ENCODE measurements at places on chromosomes 5 and 9.

DNA sequence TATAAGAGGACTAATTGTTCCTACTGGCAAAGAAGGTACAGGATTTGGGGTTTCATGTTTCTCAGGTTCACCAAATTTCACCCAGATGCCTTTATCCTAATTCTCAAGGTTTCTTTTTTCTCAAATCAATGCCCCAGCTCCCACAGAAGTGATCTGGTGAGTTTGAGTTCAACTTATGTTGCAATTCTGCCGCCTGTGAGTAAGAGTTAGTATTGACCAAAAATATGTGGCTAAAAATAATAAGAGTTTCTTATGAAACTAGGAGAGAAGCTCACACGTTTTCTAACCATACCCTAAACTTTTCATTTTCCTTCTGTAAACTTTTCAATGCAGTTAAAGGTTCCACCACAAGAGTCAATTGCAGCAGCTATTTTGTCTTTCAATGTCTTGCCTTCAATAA is 15.1 kb downstream of the SLCO6A1 start:
- DNase-seq, result no peak

DNA sequence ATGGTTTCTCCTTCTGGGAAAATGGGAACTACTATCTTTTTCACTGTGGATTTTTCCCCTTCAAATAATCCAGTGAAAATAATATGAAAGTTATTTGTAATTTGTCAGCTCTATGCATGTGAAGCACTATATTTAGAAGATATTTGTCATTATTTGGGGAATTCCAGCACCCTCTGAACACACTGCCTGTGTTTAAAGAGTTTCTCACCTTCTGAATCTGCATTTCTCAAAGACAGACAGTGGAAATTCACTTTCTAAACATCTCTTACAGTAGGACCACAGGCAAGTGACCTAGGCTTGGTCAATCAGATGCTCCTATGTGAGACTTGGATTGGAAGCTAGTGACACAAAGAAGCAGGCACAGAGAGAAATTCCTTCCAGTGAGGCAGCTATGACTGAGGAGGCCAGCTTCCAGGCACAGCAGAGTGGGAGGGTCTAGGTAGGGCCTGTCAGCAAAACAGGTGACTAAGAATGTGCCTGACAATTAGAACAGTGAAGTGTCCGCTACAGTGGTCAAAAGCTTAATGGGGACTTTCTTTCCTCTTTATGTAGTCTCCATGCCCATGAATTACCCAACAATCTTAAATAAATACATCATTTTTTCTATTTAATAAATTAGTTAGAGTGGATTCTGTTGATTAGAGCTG is 167.2 kb downstream of the HMHB1 start:
- DNase-seq, result no peak

DNA sequence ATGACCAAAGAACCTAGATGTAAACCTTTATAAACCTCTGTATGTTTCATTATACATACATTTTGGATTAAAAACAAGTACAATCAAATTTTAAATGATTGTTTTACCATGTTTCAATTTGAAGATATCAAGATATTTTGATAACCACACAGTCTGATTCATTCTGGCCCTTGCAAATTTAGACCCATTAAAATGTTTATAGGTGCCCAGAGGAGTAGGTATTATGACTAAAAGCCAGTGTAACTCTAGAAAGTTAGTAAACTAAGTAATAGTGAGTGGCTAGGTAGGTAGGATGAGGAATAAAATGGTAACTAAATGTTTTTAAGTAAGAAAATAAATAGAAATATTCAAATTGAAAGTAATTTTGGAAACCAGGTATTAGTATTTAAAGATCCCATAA is 165.5 kb downstream of the PBX3 start:
- DNase-seq, result no peak

GRCh38 chr5:173832386-173832785 is 55.8 kb upstream of the CPEB4 start:
- no peak for DNase-seq

GRCh38 chr5:89346573-89346972 is 463.6 kb upstream of the MEF2C start:
- no peak for DNase-seq

GRCh38 chr5:68431601-68432337 is 216.2 kb downstream of the PIK3R1 start:
- no peak for DNase-seq

- DNase-seq, result no peak
These were observed 3.5 kb upstream of the SMC2 start for GRCh38 chr9:104090578-104090977.

- DNase-seq, result no peak
These were observed 659.1 kb downstream of the EFNA5 start for GRCh38 chr5:107011605-107012004.

DNA sequence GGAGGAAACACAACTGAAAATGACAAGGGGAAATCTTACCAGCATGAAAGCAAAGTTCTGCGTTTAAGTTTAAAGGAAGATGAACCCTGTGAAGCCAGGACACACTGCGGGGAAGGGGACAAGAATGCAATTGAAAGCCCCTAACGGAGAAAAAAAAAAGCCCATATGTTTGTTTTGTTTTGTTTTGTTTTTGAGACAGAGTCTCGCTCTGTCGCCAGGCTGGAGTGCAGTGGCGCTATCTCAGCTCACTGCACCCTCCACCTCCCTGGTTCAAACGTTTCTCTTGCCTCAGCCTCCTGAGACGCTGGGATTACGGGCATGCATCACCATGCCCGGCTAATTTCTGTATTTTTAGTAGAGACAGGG is 2.9 kb downstream of the STK10 start:
- no peak for DNase-seq

DNA sequence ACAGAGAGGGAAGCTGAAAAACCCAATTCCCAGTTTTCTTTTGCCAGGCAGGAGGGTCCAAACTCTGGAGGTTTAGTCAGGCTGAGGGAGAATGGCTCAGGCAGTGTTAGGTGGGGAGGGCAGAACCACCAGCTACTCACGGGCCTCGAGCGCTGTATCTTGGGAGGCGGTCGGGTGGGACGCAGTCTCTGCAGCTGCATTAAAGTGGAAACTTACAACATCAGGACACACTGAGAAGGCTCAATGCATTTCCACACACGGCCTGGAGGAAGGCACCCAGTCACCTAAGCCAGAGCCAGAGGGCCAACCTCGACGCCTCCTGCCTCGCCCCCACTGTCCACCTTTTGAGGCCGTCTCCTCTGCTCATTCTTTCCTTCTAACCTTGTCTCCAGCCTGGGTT is 55.6 kb downstream of the CRB2 start:
- no peak for DNase-seq

DNA sequence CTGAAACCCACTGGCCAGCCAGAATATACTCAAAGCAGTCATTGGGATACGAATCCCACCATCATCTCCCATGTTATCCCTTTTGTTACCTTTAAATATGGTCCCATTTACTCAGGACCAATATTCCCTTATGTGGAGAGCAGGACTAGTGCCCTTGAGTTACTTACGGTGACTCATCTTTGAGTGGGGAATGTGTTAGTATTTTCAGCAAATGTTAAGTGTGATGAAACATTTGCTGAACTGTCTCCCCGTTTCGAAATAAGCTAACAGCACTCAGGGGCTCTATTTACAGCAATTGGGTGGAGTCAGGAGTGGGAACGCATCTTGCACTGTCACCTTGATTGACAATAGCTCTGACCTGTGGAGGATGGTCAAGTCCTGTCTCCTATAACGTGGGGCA is 67.4 kb downstream of the CTSL start:
- no peak for DNase-seq

GRCh38 chr9:94788570-94789105 is 62.1 kb downstream of the AOPEP start:
- no peak for DNase-seq

DNA sequence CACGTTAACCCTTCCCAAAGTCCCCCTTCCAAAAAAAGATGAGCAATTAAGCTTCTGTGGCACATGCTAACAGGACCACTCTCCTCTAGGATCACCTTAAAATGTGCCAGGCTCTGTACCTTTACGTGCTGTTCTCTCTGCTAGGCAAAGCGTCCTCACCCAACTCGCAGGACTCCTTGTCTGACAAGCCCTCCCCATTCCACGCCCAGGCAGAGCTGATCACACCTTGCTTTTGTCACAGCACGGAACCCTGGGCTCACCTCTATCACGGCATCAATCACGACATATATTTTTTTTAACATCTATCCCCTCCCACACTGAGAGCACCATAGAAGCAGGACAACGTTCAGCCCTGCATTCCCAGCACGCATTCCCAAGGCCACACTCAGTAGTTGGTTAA is 47.1 kb downstream of the CDK5RAP2 start:
- DNase-seq, result no peak

DNA sequence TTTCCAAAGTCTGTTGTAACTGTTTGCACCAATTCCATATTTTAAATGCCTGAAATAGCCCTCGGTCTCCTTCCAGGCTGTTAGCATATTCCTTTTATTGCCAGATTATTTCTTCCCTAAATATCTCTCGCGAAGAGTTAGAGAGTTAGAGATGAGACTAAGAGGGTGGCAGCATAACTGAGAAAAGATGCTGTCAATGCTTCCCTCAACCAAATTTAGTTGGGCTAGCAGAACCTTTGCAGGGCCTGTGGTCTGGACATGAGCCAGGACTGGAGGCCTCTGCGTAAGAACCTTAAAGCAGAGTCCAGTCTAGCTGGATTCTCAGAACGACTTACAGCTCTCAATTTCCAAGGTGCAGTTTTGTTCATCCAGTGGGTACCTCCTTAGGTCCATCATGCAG is 135.9 kb downstream of the GABRB2 start:
- DNase-seq, result no peak

- DNase-seq, result no peak
These were observed 19.2 kb downstream of the DOCK2 start for GRCh38 chr5:169656125-169656901.

GRCh38 chr9:24912767-24913166 is 367.1 kb upstream of the IZUMO3 start:
- no peak for DNase-seq

DNA sequence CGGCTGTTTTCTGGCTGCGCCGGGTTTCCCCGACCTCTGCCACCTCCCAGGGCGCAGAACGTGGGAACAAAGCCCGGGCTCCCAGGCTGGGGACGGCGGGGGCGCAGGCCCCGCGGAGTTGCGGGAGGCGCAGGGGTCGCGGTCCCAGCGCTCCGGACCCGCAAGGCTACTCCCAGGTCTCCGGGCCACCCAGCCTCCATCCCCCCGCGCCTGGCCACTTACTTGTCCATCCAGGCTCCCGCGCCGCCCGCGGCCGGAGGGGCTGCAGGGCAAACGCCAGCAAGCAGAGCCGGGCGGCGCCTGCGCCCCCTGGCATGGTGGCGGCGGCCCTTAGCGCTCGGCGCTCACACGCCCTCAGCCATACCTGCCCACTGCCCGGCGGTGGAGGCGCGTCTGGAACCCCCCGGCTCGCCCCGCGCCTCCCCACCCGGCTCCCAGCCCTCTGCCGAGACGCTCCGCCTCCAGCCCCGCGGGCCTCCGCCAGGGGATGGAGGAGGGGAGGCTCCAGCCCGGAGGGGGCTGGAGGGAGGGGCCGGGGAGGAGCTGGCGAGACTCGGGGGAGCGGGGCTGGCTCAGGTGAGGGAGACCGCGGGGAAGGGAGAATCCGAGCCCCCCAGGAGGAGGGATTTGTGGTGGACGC is at the start of gene ADAM19:
ADAM19 (minus strand) TSS at position 395 of the 640 bp plus-strand sequence; CDS start at position 316, 79 bp downstream.
- no peak for DNase-seq

DNA sequence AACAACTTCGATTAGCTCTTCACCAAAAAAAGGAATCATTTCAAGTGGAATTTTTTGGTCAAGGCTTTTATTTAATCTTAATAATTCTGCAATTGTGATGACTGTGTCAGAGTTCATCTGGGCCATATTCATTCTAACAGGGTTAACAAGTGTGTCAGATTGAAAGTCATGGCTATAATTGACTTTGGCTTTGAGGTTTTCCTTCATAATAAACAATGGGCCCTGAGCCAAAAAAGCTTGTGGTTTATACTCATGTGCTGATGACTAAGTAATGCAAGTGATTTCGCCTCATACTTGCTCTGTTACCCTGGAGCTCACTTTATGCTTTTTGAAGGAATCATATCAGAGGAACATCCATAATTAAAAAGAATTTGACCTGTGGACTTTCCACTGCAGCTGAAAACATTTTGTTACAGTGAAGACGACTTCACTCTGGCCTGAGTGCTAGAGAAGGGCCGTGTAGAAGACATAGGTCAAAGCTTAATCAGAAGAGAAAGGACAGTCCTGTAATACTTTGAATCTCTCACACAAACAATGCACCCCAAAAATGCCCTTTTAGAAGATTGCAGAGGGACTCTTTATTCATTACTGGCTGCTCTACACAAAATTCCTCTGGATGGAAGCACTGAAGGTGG is 101.7 kb downstream of the GDNF start:
- peak; percentile 14 for DNase-seq

GRCh38 chr5:157613385-157614245 is 38.0 kb upstream of the ADAM19 start:
- DNase-seq, result no peak

GRCh38 chr9:126111556-126111955 is 215.1 kb upstream of the MVB12B start:
- no peak for DNase-seq

DNA sequence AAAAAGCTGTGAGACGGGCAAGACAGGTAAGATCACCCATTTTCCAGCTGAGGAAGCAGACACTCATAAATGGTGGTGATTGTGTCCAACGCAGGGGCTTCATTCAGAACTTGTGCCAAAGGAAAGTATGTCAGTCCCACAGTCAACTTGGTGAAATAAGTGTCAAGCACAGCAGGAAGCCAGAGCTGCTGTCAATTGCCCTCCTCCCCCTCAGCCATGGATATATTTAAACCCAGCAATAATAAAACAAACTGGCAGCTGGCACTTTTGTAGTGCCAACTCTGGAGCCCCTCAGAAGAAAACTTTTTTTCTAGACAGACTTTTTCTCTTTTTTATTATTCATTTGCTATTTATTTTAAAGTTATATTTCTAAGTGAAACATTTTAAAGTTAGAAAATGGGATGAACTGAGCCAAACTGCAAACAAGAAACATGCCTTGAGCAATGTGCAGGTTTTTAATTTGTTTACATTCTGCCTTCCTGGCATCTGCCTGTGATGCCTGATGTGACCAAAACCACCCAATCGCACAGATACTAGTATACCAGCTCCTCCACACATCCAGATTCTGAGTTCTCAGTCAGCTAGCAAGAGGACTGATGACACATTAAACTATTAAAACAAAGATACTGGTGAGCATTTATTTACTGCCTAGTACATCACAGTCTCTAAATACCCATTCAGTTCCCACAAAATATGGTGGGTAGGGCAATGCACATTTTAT is 17.0 kb downstream of the DMAC1 start:
- DNase-seq, result no peak

DNA sequence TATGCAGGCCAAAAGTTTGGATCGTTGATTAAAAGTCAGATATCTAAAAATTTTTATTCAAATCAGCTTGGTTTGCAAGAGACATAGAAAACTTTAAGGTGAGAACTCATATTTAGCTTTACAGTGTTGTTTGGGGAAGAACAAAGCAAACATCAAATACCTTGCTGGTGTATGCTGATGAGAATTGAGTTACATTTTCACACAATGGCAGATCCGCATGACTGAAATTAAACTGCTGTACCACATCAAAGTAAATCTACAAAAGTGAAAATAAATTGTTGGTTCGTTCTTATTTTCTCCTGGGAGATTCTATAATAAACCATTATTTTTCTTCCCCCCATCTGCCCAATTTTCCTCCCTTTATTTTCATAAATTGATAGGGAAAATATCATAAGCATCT is 198.2 kb upstream of the PCSK5 start:
- DNase-seq, result no peak

- no peak for DNase-seq
These were observed 242.6 kb downstream of the DENND1A start for GRCh38 chr9:123687246-123687751.

GRCh38 chr9:98900725-98901124 is 43.0 kb upstream of the COL15A1 start:
- no peak for DNase-seq
